ENCODE measurements at places on chromosomes 12 and 14. TPM values are rescaled to one million over a fixed set of nuclear protein-coding genes. Genes with fewer than 3 reads are reported as not detected.

Gene NGB
- total RNA-seq, result not detected

Gene CLEC1A
- 2.2 TPM for total RNA-seq

Gene LRP1-AS
- total RNA-seq, result not detected

Gene FOXG1
- total RNA-seq, result not detected

Gene ACRBP
- total RNA-seq, result 0.27 TPM

Gene ASB2
- total RNA-seq, result 340 TPM

Gene IL31
- not detected for total RNA-seq

Gene OR6C2
- not detected for total RNA-seq

DNA sequence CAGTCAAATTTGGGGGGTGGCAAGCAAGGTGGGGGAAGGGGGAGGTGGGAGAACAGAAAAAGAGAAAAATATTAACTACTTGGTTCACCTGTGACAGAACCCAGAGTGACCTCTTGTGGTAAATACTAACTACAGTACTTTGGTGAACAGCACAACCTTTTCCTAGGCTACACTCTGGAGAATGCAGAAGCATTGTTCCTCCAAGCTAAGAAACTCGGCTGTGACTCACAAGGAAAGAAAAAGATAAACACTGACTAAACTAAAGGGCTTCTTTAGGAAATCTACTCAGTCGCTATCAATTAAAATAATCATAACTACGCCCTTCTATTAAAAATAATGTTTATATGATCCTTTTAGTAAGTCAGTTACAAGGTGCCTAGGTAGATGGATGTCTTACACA lies 5.4 kb downstream of the KCNH5 start:
- DNase-seq, result no peak

- DNase-seq, result no peak
These were observed 89.5 kb downstream of the PTPRO start for GRCh38 chr12:15411842-15412241.

DNA sequence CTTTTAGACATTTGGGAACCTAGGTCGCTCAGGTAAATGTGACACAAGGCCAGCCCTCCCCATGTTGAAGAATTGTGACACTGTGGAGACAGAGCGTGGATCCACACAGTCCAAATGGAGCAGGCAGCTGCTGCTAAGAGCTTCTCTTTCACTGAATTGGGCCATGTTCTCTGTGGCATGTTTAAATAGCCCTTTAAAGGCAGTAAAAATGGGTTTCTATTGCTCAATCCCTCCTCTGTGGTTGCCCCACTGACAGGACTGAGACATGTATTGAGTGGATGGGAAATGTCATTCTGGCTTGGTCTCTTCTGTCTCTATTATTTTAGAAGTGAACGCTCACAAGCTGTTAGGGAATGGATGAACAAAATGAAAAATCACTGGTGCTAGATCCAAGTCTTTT lies 84.0 kb upstream of the PRICKLE1 start:
- no peak for DNase-seq

- no peak for DNase-seq
These were observed 8.7 kb downstream of the SHMT2 start for GRCh38 chr12:57237932-57238853.

DNA sequence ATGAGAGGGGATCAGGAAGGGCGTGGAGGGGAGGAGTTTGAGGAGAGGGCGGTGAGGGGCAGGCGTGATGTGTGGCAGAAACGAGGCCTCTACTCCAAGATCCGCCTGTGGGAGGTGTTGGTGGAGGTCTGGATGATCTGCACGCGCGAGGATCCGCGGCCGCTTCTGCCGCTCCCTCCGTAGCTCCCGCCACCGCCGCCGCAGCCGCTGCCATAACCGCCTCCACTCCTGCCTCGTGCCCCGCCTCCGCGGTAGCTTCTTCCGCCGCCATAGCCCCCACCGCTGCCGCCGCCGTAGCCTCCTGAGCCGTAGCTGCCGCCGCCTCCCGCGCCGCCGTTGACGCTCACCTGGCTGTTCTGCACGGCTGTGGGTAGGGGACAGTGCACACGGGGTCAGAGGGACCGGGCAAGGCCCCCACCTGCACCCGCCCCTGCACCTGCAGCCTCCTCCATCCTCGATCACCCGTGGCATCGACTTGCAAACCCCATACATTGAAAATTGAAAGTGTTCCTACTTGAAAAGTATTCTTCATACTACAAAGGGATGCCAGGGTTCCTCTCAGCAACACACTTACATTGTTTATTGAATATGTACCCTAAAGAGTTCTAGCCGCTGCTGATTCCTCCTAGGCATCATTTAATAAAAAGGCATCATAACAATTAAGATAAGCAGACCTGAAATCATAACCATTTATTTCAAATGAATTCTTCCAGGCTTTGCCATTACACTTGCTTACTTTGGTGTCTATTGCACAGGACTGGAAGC lies 11.1 kb upstream of the KRT1 start:
- no peak for DNase-seq

DNA sequence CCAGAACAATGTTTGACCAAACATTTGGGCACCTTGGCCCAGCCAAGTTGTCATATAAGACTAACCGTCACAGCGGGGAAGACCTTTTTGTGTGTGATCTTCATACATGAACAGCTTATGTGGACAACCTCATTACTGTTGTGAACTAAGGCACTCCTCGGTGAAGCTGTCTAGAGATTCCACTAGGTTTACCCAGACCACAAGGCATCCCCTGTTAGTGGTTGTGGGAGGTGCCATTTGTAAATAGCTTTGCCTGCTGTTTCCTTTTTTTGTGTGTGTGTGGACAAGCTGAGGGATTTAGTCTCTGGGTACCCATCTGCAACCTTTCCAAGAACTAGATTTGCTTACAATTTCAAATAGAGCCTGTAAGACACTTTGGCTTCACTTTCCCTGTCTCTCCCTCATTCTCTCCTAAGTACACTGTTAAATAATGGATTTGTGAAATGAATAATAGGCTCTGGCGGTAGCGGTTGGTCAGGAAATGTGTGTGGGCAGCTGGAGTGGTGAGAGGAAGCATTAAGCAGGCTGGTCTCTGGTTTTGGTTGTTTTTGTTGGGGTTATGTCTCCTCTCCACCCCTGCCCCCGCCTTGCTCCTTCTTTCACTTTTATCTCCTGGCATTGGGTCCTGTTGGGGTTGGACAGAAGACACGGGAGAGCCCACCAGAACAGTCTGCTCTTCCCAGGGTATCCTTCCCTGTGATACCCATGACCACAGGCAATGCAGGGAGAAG lies 727.6 kb downstream of the VRK1 start:
- no peak for DNase-seq

DNA sequence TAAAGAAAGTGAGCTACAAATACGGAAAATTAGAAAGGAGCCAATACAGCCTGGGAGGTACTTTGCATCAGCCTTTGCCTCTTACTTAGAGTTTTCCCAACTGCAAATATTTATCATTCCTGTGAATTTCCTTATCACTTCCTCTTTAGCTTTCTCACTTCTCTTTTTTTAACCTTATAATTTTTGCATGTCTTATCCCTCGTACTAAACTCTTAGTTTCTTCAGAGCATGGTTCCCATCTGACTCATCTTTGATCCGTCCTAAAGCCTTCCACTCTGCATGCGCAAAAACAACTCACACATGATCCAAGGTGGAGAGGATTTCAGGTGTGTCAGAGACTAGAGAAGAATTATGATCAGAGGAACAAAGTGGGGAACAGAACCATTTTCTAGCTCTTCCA lies 9.6 kb upstream of the SNAPC1 start:
- DNase-seq, result no peak

DNA sequence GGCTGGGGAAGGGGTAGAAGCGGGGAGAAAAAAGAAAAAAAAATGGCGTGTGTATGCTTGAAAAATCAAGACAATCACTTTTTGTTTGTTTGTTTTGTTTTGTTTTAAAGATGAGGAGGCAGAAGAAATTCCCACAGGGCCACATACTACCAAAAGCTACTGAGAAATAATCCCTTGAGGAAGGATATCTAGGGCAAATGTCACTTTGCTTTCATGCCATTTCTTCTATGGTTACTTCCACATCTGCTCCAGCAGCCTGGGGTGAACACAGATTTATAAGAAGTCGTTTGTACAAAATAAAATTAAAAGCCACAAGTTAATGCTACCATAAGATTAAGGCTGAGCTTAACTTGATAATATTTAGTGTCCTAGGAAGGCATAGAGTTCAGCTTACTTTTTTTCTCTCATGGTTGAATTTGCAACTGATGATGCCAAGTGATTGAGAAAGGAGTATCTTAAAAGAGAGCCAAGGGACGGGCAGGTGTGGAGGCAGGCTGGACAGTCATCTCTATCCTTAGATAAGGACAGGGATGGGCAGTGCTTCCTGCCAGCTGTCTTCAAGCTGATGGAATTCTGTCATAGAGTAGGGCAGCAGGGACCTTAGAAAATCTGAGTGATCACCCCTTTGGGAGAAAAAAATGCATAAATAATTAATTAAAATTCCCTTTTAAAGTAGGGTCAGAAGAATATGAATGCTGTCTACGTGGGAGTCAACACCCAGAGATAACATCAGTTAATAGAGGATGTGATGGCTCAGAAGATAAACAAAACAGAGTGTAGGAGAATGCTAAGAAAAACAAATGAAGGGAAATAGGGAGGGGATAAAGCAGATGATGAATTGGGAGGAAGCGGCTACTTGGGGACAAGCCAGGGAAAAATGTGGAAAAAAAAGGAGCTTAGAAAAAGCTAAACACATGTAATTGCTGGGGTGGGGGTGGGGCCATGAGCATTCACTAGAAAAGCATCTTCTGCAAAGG lies 57.1 kb downstream of the DYRK2 start:
- DNase-seq, result peak; percentile 75

- no peak for DNase-seq
These were observed 38.1 kb downstream of the CCDC88C start for GRCh38 chr14:91379579-91379932.

GRCh38 chr12:113747017-113747416 lies 219.1 kb downstream of the RBM19 start:
- DNase-seq, result no peak

- DNase-seq, result no peak
These were observed 20.4 kb downstream of the RGS6 start for GRCh38 chr14:71952381-71953363.

GRCh38 chr12:131511391-131511802 lies 199.5 kb upstream of the SFSWAP start:
- no peak for DNase-seq

- DNase-seq, result no peak
These were observed 987 bp downstream of the CCER1 start for GRCh38 chr12:90953956-90954421.

- DNase-seq, result no peak
These were observed 10.7 kb upstream of the BHLHE41 start for GRCh38 chr12:26135571-26135970.

DNA sequence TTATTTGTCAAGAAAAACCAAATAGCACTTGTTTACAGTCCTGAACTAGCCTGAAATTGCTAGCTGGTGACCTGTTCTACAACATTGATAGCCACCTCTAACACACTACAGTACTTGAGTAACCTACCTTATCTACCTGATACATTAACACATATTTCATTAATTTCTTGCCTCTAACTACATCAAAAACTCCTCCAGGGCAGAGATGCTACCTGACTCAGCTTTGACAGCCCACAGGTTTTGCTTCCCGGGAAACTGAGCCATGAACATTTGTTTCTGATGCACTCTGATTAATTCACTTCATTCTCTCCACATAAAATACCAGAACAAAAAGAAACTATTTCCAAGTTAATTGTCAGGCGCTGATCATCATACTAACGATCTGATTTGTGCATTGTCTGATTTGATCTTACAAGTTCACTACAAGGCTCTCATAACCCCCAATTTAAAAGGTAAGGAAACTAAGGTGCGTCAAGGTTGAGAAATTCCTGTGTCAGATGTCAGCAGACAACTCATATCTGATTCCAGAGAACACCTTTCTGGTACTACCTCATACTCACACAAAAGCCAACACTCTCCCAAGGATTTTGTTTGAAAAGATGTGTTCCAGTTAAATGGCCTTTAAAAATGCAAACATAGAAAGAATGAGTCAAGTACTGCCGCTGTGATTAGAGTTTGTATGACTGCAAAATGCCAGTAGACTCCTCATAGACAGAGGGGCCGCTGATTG lies 768.7 kb downstream of the BCL11B start:
- DNase-seq, result no peak

GRCh38 chr12:56107242-56107641 lies 2.9 kb downstream of the PA2G4 start:
- DNase-seq, result no peak

DNA sequence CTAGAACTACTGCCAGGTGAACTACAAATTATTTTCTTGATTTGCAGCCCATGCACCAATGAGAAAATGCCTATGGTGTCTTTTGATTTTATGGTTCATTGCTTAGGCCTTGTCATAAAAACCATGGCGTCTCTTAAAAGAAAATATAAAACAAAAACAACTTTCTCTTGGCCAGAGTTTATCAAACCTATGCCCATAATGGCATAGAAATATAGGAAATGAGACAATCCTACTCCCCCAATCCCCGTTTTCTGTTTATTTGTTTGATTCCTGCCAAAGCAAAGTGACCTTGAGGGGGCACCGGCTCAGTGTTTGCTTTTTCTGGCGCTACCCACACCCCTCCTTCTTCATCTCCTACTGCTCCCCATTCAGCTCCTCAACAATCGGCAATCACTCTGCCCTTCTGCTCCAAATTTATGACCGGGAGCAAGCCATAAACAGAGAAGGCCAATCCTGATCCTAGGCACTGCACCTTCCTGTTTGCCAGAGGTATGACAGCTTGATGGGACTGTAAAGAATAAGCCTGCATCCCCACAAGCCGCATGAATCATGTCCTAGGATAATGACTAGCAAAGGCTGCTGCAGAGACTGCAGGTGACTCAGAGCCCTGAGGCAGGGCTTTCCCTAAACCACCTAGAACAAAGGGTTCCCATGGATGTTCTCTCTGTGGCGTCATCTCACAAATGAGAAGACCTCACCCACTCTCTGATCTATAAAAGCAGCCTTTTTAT lies 874.9 kb downstream of the NRXN3 start:
- no peak for DNase-seq

Measured in gastrocnemius medialis (tissue), 4 donors.